NCI-H1092 treated with DMSO at 0.1 percent for 48 hours (cell line): ENCODE measurements at places on chromosomes 2 and 18.

GRCh38 chr2:203685789-203686420, 20.5 kb upstream of the CD28 start:
- no peak for DNase-seq

GRCh38 chr2:179995741-179996515, 11.2 kb downstream of the CWC22 start:
- no peak for DNase-seq

DNA sequence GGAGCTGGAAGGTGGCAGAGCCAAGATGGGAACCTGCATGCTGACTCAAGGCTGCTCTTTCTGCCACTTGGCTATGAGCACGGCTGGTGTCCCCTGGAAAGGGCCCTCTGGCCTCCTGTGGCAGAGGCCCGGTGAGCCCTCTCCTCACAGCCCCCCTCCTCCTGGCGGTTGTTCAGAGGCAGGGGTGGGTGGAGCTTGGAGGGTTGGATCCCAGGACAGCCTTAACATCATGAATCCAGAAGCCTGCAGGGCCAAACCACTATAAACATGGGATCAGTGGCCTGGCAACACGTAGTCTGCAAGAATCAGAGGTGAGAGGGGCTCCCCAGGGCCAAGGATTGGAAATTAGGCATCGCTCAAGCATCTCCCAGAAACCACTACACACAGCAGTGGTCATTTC, 48.5 kb upstream of the LOXHD1 start:
- no peak for DNase-seq

DNA sequence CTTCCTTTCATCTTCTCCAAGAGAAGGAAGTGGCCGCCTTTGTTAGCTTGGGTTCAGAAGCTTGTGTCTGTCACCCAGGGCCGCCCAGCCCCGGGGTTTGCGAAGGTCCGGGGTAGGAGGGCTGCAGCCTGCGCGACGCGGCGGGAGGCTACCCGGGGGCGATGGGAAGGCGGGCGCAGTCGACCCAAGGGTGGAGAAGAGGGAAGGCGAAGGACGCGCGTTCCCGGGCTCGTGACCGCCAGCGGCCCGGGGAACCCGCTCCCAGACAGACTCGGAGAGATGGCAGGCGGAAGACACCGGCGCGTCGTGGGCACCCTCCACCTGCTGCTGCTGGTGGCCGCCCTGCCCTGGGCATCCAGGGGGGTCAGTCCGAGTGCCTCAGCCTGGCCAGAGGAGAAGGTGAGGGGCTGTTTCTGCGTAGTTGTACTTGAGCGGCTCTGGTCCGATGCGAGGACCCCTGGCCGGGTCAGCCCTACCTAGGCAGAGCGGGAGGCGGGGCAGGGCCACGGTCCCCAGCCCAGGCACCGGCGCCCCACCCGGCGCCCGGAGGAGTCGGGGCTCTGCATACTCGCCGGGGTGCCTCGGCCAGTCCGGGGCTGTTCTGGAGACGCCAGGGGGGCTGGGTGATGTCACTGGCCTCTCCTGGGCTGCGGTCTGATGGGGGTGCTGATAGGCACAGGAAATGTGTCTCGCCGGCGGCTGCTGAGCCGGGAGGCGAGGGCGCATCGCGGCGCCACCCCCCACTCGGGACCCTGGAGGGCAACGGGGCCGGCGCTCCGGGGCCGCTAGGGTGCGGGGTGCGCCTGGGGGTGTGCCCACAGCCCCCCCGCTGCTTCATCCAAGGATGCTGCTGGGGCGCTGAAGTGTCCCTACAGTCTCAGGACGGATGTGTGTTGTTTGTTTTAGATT, at the start of gene QPCT:
TSS of gene QPCT (plus strand) at position 178 of the 909 bp plus-strand sequence. CDS start at position 280, 102 bp downstream.
- DNase-seq = peak; percentile 41

- DNase-seq = no peak
These were observed 225.6 kb downstream of the HAUS1 start for GRCh38 chr18:46329736-46330246.

GRCh38 chr2:48218169-48218568, 311.8 kb upstream of the STON1 start:
- no peak for DNase-seq

- peak; percentile 8 for DNase-seq
These were observed 90.3 kb downstream of the OLA1 start for GRCh38 chr2:174158003-174158402.

DNA sequence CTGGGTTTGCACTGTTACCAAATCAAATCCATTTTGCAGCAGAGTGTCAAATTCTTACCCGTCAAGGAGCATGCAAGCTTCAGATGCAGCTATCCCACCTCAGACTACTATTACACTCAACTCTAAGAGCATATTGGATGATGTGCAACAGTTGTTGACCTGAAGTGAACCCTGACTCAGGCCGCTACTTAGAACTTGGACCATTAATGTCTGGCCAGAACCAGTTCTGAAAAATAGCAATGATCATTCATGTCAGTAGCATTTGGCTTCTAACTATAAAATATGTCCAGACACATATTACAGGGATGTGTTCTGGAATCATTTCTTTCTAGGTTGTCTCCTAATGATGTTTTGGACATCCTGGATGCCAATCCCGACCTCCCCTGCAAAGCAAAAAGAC, 135.5 kb upstream of the PKDCC start:
- no peak for DNase-seq

DNA sequence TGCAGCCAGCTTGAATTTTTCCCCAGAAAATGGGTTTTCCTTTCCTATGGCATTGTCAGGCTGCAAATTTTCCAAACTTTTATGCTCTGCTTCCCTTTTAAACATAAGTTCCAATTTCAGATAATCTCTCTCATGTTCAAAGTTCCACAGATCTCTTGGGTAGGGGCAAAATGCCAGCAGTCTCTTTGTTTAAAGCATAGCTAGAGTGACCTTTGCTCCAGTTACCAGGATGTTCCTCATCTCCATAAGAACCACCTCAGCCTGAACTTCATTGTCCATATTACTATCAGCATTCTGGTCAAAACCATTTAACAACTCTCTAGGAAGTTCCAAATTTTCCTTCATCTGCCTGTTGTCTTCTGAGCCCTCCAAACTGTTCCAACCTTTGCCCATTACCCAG, 68.3 kb downstream of the SGPP2 start:
- no peak for DNase-seq
